ENCODE measurements at places on chromosomes 7 and 10.

DNA sequence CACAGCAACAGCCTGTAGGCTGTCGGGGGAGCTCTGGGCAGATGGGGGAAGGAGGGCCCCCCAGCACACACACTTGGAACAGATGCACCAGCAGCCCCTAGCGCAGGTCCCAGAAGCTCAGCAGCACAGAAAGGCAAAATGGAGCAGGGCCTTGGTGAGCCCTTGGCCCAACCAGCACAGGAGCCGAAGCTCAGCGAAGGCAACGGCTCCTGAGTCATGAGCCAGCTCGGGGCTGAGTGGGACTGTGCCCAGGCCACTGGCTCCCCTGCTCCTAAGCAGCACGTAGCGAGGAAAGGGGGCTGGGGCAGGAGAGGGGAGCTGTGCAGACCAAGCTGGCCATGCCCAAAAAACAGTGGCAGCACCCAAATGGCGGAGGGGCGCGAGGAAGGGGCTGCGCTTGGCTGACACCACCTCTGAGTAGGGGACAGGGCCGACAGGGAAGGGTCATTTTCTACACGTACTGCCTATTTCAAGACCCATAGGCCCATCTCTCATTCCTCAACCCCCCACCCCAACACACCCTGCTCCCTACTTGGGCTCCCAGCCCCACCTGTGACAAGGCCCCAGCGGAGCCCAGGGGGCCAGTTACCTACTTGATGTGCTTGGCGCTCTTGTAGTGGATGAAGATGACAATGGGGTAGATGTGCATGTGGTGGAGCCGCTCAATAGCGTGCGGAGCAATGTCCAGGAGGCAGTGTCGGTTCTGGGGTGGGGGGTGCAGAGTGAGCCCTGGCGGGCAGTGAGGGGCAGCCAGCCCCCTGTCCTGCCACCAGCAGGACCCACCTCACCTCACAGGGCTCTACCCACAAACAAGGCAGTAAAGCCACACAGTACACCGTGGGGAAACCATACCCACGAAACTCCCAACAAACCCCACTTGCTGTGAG lies 132.1 kb downstream of the DLG5 start:
- DNase-seq, result peak; percentile 68

- DNase-seq, result no peak
Observed at GRCh38 chr10:61071580-61071979, 127.6 kb upstream of the RHOBTB1 start.

DNA sequence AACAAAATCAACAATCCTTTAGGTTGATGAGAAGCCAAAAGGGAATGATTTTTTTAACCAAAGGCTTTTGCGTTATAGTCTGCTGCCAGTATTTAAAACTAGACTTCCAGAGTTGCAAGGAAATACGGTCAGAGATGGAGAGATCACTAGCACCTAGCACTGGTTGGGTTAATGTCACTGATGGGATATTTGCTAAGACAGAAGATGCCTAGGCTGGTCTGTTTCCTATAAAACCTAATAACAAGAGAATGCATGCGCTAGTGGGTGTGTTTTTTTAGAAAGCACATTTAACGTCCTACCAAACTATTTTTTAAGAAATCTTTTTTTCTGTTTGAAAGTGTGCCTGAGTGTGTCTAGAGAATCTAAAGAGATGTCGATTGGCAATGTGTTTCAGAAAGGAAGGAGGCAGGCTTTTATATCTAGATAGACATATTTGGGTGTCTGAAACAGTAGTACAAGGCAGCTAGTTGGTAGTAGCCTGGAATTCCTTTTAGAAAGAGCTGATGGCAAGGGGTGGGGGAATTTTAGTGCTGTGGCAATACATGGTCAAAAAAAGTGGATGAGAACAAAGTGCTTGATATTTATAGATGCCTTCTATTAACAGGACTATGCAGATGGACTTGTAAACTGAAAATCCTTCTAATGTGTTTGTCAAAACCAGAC lies 863 bp downstream of the CALD1 start:
- no peak for DNase-seq

DNA sequence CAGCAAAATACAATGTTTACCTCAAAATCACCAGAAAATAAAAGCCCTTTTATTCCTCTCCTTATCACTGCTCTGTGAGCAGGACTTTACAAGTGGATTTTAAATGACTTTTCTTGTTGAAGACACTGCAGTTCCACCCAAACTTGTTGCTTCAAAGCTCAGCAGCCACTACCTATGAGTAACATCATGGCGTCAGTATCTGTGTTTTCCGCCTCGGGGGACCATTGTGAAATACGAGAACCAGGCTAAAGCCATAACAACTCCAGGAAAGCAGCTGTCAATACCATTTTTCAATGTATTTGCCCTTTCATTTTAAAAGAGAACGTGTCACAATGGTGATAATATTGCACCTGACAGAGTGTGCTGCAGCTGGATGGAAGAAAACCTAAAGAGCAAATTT lies 284.0 kb upstream of the RNF32 start:
- DNase-seq, result no peak

DNA sequence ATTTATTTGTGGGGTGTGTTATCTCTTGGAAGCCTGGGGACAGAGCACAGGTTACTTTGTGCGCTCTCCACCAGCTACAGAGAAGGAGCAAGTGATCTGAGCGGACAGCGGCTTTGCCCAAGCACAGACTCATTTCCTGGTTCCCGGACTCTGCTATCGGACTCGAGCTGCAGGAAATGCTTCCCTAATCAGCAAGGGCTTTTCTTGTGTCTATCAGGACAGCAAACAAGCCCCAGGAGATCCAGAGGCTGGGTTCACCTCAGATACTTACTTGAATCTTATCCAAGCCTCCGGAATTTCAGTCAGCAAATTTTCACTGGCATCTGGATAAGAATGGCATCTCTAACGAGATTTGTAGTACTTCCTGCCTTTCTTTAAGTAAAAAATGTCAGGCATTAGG lies 27.8 kb downstream of the MRC1 start:
- DNase-seq, result no peak

GRCh38 chr10:63416376-63416775 lies 49.4 kb downstream of the JMJD1C start:
- no peak for DNase-seq

- no peak for DNase-seq
Observed at GRCh38 chr10:122098924-122099323, 110.0 kb downstream of the TACC2 start.

GRCh38 chr7:47471831-47472230 lies 110.1 kb downstream of the TNS3 start:
- no peak for DNase-seq

DNA sequence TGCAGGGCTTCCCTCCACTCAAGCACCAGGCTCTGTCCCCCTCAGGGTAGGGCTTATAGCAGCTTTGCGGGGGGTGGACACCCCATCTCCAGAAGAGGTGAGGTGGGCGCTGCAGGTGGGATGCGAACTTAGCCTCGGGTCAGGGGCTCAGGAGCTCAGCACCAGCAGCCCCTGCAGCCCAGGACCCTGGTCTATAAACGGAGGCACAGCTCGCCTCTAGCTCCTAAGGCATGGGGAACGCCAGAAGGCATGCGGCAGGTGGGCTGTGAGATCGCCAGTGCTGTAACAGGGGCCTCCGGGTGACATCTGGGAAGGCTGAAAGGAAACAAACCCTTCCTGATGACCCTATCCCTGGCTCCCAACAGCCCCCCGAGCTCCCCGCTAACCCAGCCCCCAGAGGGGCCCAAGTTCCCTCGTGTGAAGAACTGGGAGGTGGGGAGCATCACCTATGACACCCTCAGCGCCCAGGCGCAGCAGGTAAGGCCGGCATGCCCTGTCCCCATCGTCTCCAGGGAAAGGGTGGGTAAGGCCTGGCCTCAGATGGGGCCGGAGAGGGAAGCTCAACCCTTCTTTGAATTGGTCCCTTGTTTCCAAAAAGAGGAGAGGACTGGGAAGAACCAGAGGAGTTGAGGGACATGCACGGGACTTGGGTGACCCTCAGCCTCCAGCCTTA lies 4.2 kb downstream of the NOS3 start:
- DNase-seq, result no peak

DNA sequence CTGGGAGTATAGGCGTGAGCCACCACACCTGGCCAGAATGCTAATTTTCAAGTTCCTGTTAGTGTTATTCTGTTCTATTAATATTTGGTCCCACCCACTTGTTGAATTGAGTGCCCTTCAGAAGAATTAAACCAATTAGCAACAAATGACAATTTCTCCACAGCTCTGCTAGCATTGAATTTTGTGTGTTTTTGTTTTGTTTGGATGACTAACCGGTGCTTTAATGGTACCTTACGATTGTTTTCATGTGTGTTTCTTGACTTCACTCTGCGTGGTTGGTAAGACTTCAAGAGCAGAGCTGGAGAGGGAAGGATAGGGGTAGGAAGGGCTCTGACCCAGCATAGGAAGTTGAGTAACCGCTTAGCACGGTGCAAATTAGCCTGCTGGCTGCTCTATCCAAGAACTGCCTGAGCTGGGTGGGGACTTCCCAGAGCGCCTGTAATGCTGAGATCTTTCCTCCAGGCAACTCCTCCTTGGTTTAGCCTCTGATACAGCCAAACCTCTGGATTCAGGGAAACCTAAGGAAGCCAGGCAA lies 4.6 kb downstream of the ARPC1B start:
- peak; percentile 83 for DNase-seq

DNA sequence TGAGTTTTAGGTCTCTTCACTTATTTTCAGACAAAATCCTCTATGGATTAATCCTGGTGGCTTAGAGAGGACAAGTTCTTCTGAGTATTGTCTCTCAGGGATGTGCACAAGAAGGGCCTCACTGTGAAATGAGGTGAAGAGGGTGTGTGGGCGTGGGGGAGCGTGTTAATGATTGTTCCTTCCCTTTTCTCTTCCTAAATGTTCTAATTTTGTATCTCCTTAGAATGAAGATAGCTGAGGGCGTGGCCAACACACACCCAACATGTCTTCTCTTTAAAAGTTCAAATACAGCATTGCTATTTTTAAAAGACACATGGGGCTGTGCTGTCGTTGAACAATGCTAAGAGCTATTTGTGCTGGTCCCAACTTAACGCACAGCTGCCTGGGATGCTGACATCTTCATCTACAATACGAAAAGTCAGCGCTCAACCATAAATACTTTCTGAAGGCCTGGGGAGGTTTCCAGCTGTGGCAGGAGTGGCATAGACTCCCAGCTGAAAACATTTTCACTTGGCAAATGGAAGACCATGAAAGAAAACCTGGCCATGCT lies 135.9 kb downstream of the JCAD start:
- DNase-seq, result no peak

GRCh38 chr10:25522294-25522693 lies 347.5 kb downstream of the GPR158 start:
- DNase-seq, result no peak

- no peak for DNase-seq
Observed at GRCh38 chr10:72525689-72526088, 100.2 kb downstream of the MICU1 start.

GRCh38 chr7:142798451-142799436 lies 28.0 kb downstream of the PRSS2 start:
- DNase-seq, result no peak

Measured in spleen (tissue), 13 donors.